HFF-Myc (cell line): ENCODE measurements at places on chromosomes 2 and 18.

GRCh38 chr18:10524507-10525370, 1.1 kb upstream of the NAPG start:
- no peak for DNase-seq

- no peak for DNase-seq
Measured at GRCh38 chr2:212626371-212626918, 87.8 kb upstream of the ERBB4 start.

DNA sequence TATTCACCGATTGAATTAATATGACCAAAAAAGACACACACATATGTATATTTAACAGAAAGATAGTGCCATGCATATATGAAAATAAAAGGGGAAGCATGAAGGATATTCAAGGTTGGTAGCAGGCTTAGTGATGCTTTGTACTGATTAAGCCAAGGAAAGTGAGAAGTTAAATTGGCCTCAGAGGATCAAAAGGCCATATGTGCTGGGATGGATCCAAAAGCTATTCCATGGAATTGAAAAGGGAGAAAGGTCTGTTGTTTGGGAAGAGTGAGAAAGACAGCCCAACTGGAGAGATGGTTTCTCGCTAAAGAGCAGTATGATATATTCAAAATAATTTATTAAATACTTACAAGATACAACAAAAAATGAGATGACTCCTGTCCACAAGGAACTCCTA, 65.9 kb downstream of the INSIG2 start:
- DNase-seq, result no peak

DNA sequence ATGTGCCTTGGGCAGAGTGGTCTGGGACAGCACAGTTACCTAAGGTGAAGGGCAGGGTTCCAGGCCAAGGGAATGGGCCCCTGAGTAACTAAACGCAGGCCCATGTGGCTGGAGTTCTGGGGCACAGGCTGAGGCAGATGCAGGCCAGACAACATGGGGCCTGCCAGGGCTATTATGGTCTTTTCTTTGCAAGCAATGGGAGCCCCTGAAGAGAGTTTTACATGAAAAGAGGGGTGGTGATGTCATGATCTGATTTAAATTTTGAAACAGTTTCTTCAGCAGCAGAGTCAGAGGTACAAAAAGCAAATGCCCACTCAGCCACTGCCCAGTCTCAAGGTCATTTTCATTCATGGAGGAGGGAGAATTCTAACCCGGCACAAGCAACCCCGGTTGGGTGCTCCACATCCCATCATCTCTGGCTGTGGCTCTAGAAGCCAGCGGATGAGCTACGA, 5.6 kb downstream of the CHST10 start:
- DNase-seq, result no peak

- no peak for DNase-seq
Measured at GRCh38 chr18:39589496-39589895, 2023.9 kb upstream of the CELF4 start.

DNA sequence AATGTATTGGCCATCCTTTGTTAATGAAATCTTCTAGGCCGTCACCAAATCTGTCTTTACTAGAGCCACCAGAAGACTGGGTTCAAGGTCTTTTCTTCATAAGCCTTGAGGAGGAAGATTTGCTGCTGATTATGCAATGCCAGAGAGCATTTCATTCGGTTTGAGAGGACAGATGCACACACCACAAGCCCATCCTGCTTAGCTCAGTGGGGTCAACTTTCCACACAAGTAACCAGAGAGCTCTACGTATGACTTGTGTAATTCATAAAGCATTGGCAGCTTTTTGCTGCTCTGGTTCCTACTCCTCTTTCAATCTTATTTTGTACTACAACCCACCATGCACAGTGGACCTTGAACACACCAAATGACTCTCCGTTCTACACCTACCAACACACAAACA, 106.9 kb downstream of the OSR1 start:
- DNase-seq, result no peak

- DNase-seq, result no peak
Measured at GRCh38 chr2:196502386-196502785, 137.1 kb upstream of the CCDC150 start.

DNA sequence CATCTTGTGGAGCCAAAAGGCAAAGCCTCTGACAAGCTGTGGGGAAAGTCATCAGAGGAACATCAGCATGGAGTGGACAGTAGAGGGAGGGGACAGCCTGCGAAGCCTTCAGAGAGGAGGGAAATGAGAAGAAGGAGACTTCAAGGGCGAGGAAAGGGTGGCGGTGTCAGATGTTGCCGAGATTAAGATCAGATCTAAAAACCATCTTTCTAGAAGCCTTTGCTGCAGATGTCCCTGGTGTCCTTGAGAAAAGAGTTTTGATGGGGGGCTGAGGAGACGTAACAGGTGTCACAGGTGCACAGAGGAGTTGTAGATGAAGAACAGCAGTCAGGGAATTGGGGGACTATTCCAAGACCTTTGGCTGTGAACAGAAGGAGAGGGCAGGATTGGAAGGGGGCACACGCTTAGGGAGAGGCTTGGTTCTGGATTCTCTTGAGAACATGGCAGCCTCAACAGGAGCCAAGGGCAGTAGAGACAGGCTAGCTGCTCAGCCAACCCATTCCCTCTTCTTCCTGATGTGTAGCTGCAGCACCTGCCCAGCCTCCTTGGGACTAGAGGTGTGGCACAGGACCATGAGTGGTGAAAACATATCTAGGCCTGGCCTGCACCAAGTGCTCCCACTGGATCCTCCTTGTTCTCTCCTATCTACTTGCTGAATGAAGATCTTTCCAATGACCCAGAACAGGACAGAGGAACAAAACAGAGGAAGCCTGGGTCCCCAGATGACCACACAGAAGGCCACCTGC, 22.7 kb upstream of the NCL start:
- no peak for DNase-seq

DNA sequence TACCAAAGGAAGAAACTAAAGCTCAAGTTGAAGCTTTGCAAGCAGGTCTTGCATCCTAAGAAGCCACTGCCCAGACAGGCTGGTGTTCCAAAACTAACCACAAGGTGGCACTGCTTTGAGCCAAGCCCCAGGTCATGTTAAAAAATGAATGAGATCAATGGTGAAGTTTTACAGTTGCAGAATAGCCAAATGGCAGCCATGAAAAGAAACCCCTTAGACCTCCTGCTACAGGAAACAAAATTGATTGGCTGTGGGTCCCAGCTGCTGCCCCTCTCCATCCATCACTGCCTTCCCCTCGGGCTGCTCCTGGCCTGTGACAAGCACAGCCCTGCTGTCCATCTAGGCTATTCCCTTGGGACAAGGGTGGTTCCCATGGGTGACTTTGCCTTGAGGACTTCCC, 20.7 kb upstream of the MREG start:
- peak; percentile 56 for DNase-seq

DNA sequence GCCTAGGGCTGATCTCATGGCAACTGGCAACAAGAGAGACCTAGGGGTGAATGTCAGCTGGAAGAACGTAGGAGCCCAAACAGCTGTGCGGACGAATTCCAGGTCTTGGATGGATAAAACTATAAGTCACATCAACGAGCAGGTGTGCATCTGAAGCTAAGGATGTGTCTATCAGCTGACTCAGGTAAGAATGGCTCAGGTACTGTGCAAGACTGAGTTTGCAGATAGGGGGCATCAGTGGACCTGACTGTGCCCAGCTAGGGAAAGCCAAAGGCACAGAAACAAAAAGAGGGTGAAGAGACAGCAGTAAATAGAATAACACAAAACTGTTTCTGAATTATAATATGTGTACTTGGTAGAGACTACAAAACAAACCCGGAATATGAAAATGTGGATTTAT, 357.3 kb downstream of the ZEB2 start:
- DNase-seq, result no peak

DNA sequence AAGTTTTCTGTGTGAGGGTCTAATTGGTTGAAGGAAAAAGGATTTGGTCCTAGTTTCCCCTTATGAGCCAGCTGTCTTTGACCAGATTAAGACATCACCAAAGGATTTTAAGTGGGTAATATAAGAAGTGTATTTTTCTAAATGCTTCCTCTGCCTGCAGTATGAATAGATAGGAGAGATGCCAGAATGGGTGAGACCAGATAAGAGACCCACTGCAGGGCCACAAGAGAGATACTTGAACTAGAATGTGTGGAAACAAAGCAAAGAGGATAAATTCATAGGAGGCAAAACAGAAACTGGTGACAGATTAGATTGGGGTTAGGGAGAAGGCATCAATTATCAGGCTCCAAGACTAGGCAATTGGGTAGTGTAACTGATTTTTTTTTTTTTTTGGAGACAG, 1.1 kb upstream of the HDHD2 start:
- DNase-seq, result no peak

DNA sequence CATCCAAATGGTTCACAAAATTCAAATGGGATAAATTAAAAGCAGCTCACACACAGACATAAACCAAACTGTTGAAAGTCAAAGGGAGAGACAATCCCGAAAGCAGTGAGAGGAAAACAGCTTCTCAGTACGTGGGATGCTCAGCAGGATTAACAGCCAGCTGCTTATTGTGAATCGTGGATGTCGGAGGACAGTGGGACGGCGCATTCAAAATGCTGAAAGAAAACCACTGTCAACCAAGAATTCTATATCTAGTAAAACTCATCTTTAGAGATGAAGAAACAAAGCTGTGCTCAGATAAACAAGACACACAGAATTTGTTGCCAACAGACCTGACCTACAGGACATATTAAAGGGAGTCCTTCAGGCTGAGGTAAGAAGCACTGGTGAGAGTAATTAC, 102.9 kb downstream of the NFATC1 start:
- no peak for DNase-seq

DNA sequence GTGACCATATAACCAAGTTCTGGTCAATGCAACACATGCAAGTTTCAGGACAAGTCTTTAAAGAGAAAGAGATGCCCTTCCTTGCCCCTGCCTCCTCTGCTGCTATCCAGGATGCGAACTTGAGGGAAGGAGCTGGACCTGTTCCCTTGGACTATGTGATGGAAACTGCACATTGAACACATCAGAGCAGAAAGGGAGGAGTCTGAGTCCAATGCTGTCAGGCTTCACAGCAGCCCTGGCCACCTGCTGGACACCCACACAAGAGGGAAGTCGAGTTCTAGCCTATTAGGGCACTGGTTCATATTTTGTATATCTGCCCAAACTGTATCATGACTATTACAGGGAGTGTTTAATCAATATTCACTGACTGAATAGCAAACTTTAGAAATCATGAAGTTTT, 38.3 kb upstream of the TEX51 start:
- no peak for DNase-seq

DNA sequence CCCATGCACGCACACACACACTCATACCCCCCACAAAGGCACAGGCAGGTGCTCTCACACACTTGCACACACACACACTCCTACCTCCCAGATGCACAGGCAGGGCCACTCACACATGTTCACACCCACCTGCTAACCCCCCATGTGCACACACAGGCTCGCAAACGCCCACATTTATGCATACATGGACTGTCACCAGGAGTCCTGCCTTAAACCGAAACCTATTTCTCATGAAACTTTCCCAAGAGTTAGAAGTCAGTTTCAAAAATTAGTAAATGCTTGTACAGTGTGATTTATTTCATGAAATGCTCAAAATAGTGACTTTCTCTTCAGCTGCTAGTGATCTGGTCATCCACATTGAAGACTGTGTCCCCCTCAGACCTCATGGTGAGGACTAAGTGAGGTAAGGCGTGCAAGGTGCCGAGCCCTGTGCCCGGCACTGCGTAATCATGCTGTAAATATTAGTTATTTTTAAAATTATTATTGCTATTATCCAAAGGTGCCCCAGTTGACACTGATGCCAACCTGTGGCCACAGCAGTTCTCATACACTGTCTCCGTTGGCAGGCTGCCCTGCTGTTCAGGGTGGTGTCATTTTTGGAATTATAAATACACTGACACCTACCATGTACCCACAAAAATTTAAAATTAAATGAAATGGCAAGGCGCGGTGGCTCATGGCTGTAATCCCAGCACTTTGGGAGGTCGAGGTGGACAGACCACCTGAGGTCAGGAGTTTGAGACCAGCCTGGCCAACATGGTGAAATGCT, 12.4 kb downstream of the CNNM4 start:
- no peak for DNase-seq

- no peak for DNase-seq
Measured at GRCh38 chr2:13414897-13415296, 698.2 kb downstream of the TRIB2 start.

GRCh38 chr2:98801286-98801685, 70.4 kb upstream of the MGAT4A start:
- DNase-seq, result no peak

DNA sequence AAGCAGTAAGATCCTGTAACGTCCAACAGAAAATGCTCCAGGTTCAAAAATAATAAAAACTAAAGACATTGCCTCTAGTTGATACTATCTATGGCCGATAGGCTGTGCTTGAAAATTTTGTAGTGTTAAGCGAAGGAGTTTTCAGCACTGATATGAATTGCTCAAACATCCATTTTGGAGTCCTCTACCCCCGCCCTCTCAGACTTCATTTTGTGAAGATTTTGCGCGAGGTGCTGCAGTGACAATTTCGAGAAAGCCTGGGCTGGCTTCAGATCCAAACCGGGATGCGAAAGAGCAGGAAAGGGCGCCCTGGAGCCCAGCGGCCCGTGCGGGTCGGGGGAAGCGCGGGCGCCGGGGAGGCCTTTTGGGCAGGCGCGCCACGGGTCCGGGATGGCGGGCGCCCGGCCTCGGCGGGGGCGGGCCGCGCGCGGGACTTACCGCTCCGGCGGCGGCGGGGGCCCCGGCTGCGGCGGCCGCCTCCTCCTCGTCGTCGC, 1.8 kb downstream of the SP3 start:
- peak; percentile 47 for DNase-seq

- no peak for DNase-seq
Measured at GRCh38 chr18:32847691-32848090, 74.9 kb upstream of the KLHL14 start.

- DNase-seq, result no peak
Measured at GRCh38 chr2:162065767-162066166, 8.2 kb downstream of the DPP4 start.

GRCh38 chr2:168246072-168246482, 1.3 kb downstream of the STK39 start:
- DNase-seq, result no peak

DNA sequence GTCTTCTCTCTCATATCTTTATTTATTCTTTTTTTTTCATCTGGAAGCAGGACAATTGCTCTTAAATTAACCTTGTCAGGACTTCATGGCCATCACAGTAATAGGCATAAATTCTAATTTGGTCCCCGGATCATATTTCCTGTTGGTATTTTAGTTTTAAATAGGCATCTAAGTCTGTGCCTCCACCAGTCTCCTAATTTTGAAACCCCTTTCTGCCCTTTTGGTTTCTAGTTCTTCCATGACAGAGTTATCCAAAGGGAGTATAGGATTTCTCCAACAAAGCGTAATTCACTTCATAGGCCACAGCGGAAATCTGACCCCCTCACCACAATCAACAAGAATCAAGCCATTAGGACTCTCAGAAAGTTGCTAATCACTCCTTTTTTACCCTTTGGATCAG, 3.8 kb downstream of the EPHA4 start:
- DNase-seq, result no peak

DNA sequence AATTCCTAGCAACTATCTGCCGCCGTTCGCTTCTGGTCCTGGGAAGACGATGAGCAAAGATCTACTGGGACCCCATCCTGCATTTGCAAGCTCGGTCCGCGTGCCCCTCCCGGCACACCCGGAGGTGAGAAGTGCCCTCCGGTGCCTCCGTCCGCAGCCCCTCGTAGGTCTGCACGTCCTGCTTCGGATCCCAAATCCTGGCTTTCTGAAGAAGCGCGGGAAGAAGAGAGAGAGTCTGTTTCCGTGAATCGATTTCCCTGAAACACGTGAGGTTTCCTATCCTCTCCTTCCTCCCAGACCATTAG, 5.0 kb upstream of the OSR1 start:
- no peak for DNase-seq

- no peak for DNase-seq
Measured at GRCh38 chr2:171260471-171261424, 100.1 kb upstream of the TLK1 start.

- DNase-seq, result no peak
Measured at GRCh38 chr2:46435796-46436360, 43.5 kb upstream of the TMEM247 start.
